ENCODE measurements at places on chromosomes 3 and 15.

GRCh38 chr3:8838234-8838633, 68.8 kb upstream of the OXTR start:
- no peak for DNase-seq

DNA sequence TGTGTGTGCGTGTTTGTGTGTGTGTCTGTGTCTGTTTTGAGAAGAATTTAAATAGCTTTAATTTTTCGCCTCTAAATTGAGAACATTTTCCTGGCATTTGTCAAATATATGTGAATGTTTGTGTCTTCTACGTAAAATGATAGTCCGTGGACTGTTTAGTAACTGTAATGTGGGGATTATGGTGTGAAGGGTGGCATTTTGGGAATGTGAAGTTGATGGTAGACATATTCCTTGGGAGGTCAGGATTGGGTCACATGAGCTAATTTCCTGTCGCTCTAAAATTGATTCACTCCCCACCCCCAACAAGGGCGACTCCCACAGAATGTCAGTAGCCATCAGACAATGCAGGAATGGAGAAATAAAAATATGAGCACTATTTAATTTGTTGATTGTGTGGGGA, 107.3 kb downstream of the ITPR1 start:
- DNase-seq = no peak

- DNase-seq = peak; percentile 78
These were observed 198.1 kb downstream of the MBNL1 start for GRCh38 chr3:152466784-152467183.

DNA sequence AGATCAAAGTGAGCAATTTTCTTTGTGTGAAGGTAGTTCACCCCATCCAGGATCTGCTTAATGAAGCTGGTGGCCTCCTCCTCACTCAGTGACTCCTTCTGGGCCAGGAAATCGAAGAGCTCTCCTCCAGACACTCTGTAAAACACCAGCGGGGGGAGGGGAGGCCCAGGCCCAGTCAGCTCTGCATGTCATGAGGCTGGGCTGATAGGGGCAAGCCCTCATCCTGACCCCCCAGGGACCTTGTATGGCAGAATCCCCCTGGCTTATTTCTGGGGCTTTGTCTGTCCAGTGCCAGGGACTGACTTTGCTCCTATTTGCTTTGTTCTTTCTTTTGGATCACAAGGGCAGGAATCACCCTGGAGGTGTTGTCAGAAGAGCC, 74.9 kb downstream of the DAPK2 start:
- no peak for DNase-seq

GRCh38 chr3:79063624-79064023, 704.2 kb downstream of the ROBO1 start:
- DNase-seq = no peak

DNA sequence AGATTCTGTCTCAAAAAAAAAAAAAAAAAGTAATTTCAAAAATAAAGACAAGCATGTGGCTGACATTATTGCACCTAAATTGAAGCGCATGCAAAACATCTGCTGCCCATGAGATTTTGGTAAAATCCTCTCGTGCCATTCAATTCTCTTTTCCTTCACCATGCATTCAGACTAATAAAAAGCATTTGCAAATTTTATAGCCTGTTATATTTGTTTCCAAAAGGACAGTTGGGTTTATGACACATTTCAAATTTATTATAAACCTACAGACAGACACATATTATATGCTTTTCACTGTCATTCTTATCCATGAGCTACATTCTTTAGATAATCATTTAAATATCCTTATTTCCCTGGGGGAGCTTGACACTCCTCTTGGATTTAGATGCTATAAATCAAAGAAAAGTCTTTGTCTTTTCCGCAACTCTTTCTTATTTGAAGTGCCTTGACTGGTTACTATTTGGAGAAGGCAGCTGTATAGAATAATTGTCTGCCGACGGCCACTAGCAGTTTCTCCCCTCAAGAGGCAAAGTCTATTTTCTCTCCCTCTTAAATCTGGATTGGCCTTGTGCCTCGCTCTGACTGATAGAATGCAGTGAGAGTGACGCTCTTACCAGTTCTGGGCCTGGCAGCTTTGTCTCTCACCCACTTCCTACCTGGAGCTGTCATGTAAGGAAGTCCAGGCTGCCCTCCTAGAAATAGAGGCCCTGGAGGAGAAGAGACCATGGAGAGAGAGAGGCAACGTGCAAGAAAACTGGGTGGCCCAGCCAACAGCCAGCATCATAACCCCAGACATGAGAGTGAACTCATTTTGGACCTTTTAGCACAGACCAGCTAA, 6.8 kb upstream of the LRIG1 start:
- no peak for DNase-seq

DNA sequence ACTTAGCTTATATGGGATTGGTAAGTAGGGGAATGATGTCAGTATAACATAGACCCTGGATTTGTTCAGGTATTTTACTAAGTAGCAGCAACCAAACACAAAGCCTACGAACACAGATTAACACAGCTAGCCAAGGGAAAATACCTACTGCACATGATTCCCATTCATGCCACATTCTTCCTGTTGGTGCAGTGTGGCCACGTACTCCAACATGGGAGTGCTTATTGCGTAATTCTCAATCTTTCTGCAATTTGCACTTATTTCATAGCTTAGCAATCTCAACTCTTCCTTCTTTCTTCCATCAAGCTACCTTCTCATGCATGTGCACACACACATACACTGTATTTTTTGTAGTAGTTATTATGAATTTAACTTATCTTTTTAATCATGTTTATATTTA, 186.8 kb downstream of the IL5RA start:
- no peak for DNase-seq

DNA sequence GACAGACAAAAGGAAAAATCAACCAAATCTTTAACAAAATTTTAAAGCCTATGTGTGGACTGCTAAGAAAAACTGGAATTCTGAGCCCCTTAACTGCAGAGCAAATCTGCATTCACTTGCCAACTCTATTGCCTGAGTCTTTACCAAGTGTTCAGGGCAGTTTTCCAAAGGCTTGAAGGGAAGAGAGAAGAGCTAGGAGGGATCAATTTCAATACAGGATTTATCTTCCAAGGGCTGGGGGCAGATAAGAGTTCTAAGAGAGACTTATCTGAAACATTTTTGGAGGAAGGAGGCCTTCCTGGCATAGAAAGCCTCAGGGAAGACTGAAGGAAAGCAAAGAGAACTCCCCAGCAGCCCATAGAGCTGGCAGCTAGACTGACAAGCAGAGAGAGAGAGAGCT, 31.4 kb upstream of the LSAMP start:
- DNase-seq = no peak

GRCh38 chr15:77836121-77836692, 203.5 kb upstream of the LINGO1 start:
- DNase-seq = no peak

DNA sequence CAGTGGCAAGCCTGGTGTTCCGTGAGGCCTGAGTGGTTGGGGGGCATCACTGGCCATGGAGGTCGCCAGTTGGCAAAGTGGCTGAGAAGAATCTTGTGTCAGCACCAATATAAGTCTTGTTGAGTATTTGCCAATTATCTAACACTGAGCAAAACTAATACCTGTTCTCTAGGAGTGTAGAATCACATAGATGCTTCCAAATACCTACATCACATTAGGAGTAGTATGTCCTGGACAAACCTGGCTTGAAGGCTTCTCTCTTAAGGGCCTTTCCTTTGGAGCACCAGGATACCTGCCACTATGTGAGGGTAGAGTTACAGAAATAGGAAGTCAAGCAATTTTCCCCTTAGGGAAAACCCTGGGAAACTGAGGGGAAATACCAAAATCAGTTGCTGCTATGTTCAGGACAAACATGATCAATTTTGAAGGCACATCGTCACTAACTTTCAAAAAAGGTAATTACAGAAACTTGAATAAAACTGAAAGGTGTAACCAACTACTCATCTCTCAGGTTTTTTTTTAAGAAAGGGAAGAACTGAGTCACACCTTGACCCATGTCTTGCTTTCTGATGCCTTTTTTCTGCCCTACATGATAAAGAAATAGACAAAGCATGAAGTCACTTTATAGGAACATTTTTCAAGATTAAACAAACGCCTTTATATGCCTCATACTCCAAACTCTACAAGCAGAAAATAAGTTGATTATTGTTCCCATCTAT, 100.4 kb downstream of the IMPG2 start:
- DNase-seq = no peak

- DNase-seq = peak; percentile 73
These were observed 87.6 kb downstream of the FOXP1 start for GRCh38 chr3:71495708-71496472.

DNA sequence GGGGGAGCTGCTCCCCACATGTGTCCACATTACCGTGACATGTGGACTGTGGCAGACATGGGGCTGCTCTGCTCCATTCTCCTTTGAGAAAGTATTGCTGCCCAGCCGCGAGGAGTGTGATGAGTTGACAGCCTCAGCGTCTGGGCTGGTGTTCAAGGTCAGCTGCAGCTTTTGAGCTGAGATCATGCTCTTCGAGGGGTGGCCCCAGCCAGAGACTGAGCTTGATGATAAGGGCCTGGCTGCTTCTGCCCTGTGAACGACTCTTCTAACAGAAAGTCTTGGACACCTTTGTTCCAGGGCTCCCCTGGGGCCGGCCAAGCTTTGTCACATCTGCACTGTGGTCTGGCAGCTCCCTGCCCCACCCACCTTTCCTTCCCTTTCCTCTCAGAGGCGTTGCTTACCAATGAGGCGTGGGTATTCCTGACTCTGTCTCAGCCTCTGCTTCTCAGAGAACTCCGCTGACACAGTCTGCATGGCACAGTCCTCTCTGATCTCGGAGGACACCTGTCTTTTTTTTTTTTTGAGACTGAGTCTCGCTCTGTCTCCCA, 86.6 kb downstream of the CHRD start:
- peak; percentile 56 for DNase-seq

GRCh38 chr3:119352034-119352609, 57.9 kb downstream of the ARHGAP31 start:
- peak; percentile 88 for DNase-seq

GRCh38 chr3:171039674-171040073, 13.2 kb upstream of the SLC2A2 start:
- no peak for DNase-seq

- DNase-seq = peak; percentile 82
These were observed 109.7 kb downstream of the GALK2 start for GRCh38 chr15:49279521-49280456.

DNA sequence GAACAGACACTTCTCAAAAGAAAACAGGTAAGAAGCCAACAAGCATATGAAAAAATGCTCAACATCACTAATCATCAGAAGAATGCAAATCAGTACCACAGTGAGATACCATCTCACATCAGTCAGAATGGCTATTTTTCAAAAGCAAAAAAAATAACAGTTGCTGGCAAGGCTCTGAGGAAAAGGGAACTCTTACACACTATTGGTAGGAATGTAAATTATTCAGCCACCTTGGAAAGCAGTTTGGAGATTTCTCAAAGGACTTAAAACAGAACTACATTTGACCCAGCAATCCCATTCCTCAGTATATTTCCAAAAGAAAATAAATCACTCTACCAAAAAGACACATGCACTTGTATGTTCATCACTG, 95.6 kb downstream of the APBA2 start:
- no peak for DNase-seq

DNA sequence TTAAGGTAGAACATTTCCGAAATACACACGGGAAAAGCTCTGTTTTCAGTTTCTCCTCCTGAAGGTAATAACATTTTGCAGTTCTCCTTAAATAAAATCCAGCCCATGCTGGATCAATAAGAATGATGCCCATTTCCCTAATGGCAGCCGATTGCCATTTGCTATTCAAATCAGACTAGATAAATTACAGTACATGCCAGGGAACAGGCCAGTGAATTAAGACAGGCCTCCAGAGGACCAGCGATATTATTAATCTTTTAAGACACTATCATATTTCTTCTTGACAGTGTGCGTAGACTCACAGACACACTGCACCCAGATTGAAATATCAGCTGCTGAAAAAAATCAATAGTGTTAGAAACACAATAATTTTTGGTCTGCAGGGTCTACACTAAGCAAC, 422.3 kb downstream of the TIGIT start:
- DNase-seq = no peak

DNA sequence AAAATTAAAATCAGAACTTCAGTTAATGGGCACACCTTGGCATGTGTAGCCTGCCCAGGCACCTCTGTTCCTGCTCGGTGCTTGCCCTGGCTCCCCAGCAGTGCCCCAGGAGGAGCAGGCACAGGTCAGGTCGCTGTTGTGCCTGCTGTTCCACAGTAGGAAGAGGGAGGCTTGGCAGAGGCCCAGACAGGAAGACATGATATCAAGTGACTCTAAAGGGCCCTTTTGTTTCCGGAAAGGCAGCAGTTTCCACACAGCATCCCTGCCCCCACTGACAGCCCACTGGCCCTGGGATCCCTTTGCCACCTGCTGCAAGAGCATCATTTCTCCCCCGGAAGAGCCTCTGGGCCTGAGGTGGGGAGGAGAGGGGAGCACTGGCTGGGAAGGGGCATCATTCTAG, 40.5 kb upstream of the HES1 start:
- DNase-seq = no peak

- DNase-seq = no peak
These were observed 3.2 kb upstream of the NR2E3 start for GRCh38 chr15:71807125-71807629.

DNA sequence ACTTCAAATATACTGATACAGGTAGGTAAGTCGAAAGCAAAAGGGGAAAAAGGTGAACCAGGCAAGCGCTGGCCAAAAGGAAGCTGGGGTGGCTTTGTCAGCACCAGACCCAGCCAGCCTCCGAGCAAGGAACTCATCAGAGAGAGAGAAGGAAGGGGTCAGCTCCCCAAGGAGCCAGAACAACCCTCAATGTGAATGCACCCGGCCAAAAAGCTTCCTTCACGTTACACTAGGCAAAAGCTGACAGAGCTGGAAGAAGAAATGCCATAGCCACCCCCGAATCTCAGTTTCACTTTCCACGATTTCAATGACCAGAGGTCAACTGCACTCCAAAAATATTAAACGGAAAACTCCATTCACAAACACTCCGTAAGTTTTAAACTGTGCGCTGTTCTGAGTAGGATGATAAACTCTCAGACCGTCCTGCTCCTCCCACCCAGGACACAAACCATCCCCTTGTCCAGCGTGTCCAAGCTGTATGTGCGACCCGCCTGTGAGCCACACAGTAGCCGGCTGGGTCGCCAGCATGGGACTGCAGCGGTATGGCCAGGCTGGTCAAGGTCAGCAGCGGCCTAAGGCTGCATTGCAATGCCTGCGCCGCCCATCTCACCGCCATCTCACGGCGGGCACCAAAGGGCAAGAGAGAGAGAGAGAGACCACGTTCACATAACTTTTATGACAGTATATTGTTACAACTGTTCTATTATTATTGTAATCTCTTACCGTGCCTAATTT, 29.7 kb downstream of the CYFIP1 start:
- no peak for DNase-seq

DNA sequence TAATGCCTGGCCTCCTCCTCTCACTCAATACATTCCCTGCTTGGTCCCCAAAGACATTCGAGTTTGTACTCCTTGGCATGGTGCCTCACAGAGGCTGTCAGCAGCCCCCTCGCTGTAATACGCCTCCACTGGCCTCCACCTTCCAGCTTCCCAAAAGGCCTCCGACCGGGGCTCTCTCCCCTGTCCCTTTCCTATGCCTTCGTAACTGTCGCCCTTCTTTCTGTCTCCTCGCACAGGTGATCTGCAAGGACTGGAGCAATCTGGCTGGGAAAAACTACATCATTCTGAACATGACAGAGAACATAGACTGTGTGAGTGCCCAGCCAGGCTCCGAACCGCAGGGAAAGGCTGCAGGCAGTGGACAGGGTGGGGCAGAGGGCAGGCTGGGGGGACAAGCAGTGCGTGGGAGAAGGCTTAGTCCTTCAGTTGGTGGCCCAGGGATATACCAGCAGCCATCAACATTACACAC, 10.7 kb upstream of the ABTB1 start:
- no peak for DNase-seq

GRCh38 chr3:160227419-160227818, 2.2 kb downstream of the C3orf80 start:
- no peak for DNase-seq

- DNase-seq = no peak
These were observed 14.9 kb downstream of the SATB1 start for GRCh38 chr3:18410205-18410604.
